AG08395 (cell line): ENCODE measurements at places on chromosomes 3 and 15.
A peak's percentile ranks its signal among the peaks of the same experiment; 100 is the strongest.

DNA sequence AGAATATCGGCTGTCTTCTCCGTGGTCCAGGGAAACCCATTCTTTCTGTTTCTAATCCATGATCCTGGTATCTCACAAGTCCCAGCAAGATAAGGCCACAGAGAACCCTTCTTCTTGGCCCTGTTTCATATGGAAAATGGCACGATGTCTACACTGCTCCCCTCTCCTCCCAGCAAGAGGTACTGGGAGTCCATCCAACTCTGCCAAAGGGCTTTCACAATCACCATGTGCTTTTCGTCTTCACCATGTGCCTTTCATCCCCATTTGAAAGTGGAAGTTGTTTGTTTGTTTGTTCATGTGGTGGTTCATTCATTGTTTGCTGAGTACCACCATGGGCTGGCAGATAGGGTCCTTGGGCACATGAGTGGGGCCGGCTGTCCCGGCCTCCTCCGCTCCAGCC is 5.5 kb downstream of the ITIH3 start:
- DNase-seq: no peak

- DNase-seq: no peak
Observed at GRCh38 chr3:126540951-126541627, 17.1 kb downstream of the CHST13 start.

DNA sequence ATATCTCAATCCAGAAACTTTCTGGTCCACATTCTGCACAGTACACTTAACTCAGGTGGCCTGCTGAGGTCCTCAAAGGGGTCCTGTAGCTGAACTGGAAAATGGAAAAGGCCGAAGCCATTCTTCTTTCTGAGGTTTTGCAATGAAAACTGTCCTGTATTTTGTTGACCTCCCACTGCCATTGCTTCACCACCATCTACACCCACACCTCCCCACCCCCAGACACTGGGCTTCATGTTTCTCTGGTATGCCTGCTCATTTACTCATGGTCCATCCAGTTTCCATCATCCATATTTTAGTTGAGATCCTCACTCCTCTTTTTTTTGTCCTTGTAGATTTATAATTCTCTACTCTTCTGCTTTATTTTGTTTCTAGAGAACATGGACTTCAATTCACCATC is 115.7 kb upstream of the SLC24A5 start:
- no peak for DNase-seq

- no peak for DNase-seq
Observed at GRCh38 chr3:11084098-11084497, 70.2 kb upstream of the HRH1 start.

- no peak for DNase-seq
Observed at GRCh38 chr15:57079931-57080620, 161.6 kb downstream of the TCF12 start.

GRCh38 chr3:40997711-40998519 is 201.4 kb upstream of the CTNNB1 start:
- no peak for DNase-seq

GRCh38 chr15:43134157-43134635 is 810 bp downstream of the TMEM62 start:
- no peak for DNase-seq

GRCh38 chr3:133986311-133986710 is 43.4 kb downstream of the SLCO2A1 start:
- DNase-seq: no peak

GRCh38 chr15:34759347-34759746 is 4.5 kb upstream of the GJD2 start:
- DNase-seq: no peak

DNA sequence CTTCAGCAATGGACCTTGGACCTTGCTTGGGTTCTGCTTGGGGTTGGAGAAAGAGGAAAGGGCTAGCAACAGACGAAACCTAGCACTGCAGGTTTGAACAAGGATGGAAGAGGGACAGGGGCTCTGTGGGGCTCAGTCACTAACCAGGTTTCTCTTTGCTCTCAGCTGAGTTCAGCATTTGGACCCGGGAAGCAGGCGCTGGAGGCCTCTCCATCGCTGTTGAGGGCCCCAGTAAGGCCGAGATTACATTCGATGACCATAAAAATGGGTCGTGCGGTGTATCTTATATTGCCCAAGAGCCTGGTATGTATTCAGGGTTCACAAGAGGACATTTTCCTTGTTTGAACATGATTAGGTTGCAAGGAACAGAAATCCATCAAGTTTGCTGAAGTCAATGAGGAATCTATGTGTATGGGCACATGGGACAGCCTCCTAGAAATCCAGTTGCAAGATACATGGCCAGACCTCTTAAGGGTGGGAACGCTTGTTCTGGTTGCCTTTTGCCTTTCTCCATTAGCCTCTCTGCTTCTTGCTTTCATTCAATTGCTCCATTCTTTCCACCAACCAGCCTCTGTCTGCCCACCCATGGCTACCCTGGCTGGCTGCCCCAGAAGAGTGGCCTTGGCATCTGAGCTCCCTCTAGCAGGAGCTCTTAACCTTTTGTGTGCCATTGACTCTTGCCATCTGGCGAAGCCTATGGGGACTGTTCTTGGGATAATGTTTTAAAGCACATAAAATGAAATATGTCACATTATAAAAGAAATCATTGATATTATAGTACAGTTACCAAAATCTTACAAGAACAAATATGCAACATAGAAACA is 55.9 kb downstream of the DNASE1L3 start:
- DNase-seq: no peak

DNA sequence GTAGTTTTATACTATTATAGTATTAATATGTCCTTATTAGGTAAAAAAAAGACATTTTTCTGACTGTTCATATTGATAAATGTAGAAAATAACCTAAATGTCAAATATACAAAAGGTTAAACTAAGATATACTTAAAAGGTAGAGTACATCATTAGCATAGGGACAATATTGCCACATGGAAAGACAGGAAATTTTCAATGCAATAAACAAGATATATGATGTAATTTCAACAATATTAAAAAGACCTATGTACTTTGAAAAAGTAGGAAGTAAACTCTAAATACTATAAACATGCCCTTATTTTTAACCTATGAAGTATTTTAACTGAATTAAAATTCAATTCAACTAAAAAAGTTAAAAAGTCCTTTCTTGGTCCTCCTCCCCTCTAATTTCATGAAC is 1.9 kb downstream of the SPG11 start:
- DNase-seq: no peak

- no peak for DNase-seq
Observed at GRCh38 chr15:92531406-92531805, 124.2 kb downstream of the FAM174B start.

DNA sequence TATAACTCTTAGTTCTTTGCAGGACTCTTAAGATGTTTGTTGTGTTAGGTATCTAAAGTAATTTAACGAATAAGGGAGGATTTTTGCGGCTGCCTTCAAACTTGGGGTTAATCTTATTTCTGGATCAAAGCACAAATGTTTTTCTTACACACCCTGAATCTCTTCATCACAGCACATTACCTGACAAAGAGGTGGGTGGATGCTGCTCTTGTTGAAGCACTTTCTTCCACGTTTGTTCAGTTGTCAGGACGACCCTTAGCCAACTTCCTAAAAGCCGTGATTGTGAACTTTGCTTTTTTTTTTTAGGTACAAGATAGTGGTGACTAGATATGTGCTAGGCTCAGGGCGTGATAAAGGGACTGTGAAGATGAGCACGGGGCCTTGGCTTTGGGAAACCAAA is 36.0 kb downstream of the YEATS2 start:
- no peak for DNase-seq

- DNase-seq: peak; percentile 67
Observed at GRCh38 chr15:44738340-44738984, 2.1 kb downstream of the TRIM69 start.

GRCh38 chr3:32571192-32571485 is 481 bp upstream of the DYNC1LI1 start:
- DNase-seq: no peak

DNA sequence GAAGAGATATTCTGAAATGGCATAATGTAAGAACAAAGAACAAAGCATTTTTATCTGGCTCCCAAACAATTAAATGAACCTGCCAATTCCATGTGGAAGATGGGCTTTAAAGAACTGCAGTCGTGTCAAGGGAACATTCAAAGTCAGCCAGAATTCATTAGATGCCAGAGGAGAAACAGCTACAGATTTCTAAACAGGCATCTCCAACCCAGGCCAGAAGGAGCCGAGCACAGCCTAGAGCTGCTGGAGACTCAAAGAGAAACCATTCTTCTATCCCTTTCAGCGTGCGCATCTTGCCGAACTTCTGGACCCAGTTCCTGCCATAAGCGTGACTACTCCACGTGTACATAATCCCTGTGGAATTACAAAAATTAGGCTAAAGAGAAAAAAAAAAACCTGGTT is 60.4 kb downstream of the MB21D2 start:
- peak; percentile 77 for DNase-seq

- no peak for DNase-seq
Observed at GRCh38 chr3:123725652-123726400, 141.0 kb upstream of the HACD2 start.

DNA sequence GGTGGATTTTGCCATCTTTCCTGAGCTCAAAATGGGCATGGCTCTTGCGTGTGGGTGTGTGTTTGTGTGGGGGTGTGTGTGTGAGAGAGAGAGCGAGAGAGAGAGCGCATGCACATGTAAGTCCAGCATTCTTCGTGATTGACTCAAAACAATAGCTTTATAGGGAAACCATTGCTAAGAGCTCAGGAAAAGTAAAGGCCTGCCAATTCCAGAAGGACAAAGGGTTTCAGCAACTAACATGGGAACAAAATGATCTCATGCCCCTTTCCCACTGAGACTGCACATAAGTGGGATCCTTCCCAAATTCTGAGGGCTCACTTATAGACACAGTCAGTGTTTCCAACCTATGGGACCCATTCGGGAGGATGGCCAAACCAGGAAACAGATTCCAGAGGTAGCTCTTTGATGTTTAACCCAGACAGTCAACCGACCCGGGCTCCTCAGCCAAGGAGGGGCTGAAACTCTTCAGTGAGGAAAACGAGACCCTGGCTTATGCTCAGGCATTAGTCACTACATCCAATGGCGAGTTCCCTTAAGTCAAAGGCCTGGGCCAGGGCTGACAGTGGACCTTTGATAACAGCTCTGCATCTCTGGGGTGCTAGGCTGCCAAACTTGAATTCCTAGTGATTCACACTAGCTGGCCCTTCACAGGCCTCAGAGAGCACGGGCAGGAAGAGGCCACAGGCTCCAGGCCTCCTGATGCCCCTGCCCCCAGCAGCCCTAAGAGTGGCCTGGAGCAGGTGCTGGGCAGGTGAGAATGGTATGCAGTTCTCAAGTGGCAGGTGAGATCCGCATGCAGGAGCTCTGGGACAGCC is 305.0 kb upstream of the C2CD4B start:
- DNase-seq: peak; percentile 86

- no peak for DNase-seq
Observed at GRCh38 chr3:27127195-27127594, 242.0 kb downstream of the NEK10 start.

- DNase-seq: peak; percentile 79
Observed at GRCh38 chr15:93523481-93523880, 434.5 kb upstream of the RGMA start.

- peak; percentile 79 for DNase-seq
Observed at GRCh38 chr3:8739757-8740504, 6.3 kb downstream of the CAV3 start.

- no peak for DNase-seq
Observed at GRCh38 chr3:169402672-169403360, 260.7 kb downstream of the MECOM start.

DNA sequence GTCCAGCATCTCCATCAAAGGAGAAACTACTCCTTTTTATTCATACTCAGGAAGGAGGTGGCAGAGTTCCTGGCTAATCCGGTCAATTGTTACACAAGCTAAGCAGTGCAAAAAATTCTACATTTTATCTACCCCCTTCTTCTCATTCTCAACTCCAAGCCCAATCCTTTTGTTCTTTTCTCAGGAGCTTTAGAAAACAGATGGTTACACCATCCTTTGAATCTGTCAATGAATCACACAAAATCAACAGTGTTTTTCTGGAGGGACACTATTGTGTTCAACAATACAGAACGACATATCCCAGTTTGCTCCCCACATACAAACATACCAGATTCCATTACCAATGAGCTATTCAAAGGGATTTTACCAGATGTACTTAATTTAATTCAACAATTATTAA is 362.1 kb downstream of the MAGI1 start:
- no peak for DNase-seq

DNA sequence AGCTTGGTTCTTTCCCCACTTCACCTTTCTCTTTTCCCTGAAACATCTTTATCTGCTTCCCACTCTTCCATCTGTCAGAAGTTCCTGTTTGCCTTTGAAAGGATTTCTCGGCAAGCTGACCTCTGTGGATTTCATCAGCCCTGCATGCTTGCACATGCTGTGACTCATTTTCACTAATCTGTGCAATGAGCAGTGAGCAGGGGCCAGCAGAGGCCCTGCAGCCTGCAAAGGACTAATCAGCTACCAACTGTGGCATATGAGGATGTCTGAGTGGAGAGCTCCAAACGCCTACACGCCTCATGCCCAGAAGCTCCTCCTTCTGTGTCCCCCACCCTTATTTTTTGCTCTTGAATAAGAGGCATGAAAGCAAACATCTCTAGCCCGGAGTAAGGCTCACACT is 333.0 kb upstream of the SEMA6D start:
- DNase-seq: peak; percentile 91

GRCh38 chr3:33167716-33168336 is 50.8 kb downstream of the SUSD5 start:
- DNase-seq: no peak

- DNase-seq: peak; percentile 65
Observed at GRCh38 chr3:55721716-55722484, 234.8 kb upstream of the WNT5A start.
